ENCODE measurements at places on chromosomes 13 and 19.

DNA sequence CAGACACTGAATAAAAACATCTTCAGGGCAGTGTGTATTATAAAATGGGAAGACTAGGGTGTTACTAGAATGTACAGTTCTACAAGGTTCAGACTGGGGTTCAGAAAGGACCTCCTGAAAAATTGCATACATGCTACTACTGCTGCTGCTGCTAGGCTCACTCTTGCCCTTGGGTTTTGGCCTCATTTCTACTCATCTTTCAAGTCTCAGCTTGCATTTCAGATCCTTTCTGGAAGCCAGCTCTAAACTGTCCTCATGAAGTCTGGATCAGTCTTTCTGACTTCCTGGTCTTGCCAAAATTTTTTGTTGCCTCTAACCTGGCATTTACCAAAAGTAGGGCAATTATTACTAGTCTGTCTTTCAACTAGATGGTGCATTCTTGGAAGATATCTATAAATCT is 393.3 kb downstream of the DIAPH3 start:
- no peak for DNase-seq

GRCh38 chr19:55923556-55923955 is 8.6 kb downstream of the NLRP13 start:
- DNase-seq = no peak

DNA sequence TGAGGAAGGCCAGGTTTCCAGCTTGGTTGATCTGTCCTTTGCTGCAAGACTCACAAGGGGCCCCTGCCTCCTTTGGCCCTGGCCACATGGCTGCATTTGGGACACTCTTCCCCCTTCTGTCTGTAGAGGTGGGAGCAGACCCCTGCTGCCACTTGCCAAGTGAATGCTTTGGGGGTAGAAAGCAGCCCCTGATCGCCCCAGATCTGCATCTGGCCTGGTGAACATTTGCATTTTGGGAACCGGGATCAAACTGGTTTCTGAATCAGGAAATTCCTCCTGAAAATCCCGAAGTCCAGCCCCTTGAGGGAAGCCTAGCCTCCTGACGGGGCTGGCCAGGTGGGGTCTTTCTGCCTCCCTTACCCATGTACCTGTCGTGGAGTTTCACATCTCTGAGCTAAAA is 14.9 kb downstream of the DPF1 start:
- no peak for DNase-seq

- DNase-seq = no peak
These were observed 18.7 kb upstream of the ZNF181 start for GRCh38 chr19:34715357-34715756.

- no peak for DNase-seq
These were observed 419.6 kb downstream of the GPC6 start for GRCh38 chr13:93646245-93646644.

- no peak for DNase-seq
These were observed 641 bp downstream of the SGTA start for GRCh38 chr19:2782329-2782935.

GRCh38 chr13:67042556-67042955 is 187.6 kb downstream of the PCDH9 start:
- DNase-seq = no peak

GRCh38 chr13:82202398-82202797 is 1679.9 kb downstream of the SLITRK1 start:
- no peak for DNase-seq

DNA sequence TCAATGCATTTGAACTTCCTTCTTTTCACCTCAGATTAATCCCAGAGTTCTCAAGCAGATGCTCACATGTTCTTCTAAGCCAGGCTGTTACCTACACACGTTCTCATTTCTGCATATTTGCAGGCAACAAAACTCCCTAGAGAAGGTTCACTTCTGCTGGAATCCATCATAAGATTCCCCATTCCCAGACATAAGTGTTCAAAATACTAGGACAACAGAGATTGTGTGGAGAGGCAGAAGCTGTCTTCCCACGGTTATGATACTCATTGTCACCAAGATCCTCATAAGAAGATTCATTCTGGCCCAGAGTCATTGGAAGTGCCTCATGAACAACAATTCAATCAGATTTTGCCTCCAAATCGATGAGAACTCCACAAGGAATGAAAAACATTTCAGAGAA is 931.6 kb upstream of the MIR17HG start:
- DNase-seq = no peak

GRCh38 chr19:45753548-45753947 is 15.5 kb downstream of the SIX5 start:
- no peak for DNase-seq

- DNase-seq = no peak
These were observed 11.9 kb downstream of the TMEM255B start for GRCh38 chr13:113770937-113771336.

- DNase-seq = no peak
These were observed 185.4 kb upstream of the SERP2 start for GRCh38 chr13:44188257-44188656.

DNA sequence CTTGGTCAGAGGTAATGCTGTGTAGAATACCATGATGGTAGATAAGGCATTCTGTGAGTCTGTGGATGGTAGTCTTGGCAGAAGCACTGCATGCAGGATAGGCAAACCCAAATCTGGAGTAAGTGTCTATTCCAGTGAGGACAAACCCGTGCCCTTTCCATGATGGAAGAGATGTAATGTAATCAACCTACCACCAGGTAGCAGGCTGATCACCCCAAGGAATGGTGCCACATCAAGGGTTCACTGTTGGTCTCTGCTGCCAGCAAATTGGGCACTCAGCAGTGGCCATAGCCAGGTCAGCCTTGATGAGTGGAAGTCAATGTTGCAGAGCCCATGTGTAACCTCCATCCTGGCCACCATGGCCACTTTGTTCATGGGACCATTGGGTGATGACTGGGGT is 155.0 kb downstream of the RAP2A start:
- no peak for DNase-seq

- DNase-seq = no peak
These were observed at the start of gene ZNF587B for GRCh38 chr19:57830071-57830602. Gene ZNF587B (plus strand): TSS chr19:57830299. CDS start chr19:57830529, 230 bp downstream.

DNA sequence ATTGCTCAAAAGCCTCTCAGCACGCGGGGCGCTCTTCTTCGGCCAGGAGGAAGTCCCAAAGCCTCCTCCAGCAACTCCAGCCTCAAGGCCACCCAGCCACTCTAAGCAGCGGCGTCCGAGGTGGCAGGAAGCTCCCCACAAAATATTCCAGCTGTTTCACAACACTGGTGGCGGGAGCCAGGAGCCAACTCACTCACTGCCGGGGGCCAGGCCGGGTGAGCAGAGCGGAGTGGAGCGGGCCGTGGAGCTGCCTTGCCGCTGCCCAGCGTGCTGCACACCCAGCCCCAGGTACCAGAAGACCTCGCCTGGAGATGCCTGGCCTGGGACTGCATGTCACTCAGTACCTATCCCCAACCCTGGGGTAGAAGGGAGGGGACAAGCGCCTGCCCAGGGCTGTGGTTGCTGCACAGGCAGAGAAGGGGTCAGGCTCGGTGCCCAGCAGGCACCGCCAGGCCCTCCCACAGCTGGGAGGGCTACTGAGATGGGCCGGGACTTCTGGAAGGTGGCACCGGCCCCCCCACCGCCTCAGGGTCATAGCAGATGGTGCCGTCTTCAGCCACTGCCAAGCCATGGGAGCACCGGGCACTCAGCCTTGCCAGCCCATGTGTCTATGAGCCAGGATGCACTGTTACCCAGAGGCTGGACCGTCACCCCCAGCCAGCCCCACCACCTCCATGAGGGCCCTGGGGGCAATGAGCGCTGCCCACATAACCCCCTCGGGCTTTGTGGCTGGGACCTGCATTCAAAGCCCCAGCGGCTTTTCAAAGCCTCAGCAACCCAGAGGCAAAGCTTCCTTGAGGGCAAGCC is 59.2 kb downstream of the MLLT1 start:
- DNase-seq = no peak

GRCh38 chr19:44723952-44724319 is 24.6 kb upstream of the BCL3 start:
- peak; percentile 63 for DNase-seq

GRCh38 chr13:30577401-30577852 is 40.3 kb upstream of the USPL1 start:
- DNase-seq = peak; percentile 3

GRCh38 chr13:36447501-36447900 is 15.2 kb downstream of the CCNA1 start:
- no peak for DNase-seq

DNA sequence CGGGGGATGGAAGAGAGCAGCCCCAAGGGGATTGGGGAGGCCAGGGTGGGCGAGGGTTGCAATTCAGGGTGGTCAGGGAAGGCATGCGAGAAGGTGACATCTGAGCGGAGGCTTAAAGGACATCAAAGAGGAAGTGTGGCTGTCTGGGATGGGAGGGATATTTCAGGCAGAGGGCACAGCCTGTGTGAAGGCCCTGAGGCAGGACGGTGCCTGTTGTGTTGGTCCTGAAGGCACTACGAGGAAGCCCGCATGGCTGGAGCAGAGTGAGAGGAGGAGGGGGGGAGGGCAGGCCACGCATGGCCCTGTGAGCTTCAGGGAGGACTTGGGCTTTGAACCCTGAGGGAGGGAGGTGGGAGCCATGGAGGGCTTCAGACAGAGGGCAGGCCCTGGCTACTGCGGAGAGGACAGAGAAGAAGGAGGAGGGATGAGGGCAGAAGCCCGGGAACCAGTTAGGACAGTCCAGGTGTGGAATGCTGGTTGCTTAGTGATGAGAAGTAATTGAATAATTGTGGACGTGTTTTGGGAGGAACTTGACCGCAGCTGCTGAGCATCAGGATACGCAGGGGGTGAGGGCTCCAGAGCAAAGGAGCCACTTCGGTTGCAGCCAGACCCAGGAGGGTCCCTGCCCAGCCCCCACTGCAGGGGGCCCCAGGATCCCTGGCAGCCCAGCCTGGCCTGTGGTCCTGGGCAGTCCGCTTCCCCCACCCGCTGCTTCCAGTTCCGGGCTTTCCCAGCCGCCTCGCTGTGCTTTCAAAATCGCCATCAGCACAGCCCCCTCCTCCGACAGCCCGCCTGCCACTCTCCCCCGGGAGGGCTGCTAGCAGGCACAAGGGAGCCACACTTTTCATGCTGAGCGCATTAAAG is 6.2 kb downstream of the TLE6 start:
- DNase-seq = no peak

- DNase-seq = no peak
These were observed 51.2 kb upstream of the MED4 start for GRCh38 chr13:48146122-48146521.

DNA sequence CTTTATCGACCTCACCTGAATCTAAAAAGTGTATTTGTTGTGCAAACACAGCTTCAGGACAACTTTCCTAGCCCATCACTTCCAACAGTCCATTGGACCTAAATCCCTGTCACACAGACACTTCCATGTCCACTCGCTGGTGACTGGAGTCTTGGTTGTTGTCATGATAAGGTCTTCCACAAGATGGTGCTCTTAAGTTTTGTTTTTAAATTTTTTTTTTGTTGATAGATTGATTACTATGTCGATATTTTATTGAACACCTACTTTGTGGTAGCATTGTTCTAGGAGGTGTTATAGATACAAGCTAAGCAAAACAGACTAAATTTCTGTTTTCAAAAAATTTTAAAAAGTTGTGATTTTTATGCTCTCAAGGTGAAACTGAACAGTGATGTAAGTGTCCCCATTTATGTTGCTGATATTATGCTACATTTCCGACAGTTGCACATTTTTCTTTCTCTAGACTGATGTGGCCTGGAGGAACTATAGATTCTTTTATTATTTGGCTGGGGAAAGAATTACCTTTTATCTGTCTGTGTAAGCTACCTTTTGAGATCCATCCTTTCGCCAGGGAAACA is 8.1 kb upstream of the ERICH6B start:
- no peak for DNase-seq

- DNase-seq = no peak
These were observed 203.4 kb upstream of the ZNF536 start for GRCh38 chr19:30168760-30169159.

Data from stimulated activated CD8-positive, alpha-beta memory T cell treated with anti-CD3 and anti-CD28 coated beads, Interleukin-12 subunit alpha, Interleukin-12 subunit beta, amount 100 ng/mL, for 1 hour (primary cell).